ENCODE measurements at places on chromosomes 1 and 21.

DNA sequence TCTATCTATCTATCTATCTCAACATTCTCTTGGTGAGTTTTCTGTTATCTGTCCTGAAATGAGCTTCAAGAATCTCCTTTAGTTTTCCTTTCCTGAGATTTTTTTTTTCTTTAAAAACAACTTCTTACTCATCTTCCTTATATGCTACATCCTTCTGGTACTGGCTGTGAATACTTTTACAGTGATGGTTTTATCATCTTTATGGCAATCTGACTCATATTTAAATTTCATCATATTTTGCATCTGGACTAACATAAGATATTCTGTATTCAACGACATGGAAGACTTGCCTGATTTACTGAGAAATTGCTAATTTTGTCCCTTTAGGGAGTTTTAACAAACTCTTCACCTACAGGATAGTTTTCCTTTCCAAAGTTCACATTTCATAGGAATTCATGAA, 33.0 kb downstream of the PDE4B start:
- DNase-seq, result peak; percentile 77

DNA sequence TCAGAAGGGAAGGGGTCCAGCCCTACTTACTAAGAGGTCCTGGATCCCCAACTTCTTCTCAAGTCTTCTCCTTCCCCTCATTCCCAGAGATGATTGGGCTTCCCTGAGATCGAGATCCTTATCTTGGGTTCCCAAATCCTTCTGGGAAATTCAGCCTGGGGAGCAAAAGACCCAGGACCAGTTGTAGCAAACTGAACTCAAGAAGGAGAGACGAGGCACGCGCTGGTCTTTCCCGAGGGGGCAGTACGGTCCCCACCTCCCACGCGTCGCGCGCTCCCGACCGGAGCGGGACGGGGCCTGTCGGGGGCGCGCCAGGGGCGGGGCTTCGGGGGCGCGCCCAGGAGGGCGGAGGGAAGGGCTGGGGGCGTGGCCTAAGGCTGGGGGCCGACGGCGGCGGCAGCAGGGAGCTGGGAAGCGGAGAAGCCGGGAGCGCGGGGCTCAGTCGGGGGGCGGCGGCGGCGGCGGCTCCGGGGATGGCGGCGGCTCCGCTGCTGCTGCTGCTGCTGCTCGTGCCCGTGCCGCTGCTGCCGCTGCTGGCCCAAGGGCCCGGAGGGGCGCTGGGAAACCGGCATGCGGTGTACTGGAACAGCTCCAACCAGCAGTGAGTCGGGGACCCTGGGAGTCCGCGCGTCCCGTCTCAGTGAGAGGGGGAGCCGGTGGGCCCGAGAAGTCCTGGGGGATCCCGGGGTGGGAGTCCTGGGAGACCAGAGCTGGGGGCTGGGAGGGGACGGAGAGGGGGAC, at the start of gene EFNA3:
TSS of gene EFNA3 (plus strand) at position 369 of the 741 bp plus-strand sequence. CDS start at position 474, 105 bp downstream.
- peak; percentile 39 for DNase-seq

- DNase-seq, result no peak
Measured at GRCh38 chr1:184403961-184404726, 17.3 kb downstream of the C1orf21 start.

DNA sequence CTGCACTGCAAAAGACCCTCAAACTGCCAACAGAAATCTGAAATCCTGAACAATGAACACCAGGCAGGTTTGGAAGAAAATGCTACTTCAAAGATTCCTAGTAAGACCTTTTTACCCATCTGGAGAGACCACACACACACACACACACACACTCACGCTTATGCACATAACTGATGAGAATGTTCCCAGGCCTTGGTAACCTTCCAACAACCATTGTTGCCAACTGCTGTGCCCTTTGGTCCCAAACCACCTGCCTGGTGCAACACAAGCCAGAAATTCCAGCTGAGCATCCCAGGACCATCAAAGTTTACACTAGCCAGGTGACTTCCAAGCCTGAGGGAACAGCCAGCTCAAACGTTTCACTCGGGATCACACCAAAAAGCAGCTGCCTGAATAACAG, 56.9 kb downstream of the SEC16B start:
- DNase-seq, result no peak

DNA sequence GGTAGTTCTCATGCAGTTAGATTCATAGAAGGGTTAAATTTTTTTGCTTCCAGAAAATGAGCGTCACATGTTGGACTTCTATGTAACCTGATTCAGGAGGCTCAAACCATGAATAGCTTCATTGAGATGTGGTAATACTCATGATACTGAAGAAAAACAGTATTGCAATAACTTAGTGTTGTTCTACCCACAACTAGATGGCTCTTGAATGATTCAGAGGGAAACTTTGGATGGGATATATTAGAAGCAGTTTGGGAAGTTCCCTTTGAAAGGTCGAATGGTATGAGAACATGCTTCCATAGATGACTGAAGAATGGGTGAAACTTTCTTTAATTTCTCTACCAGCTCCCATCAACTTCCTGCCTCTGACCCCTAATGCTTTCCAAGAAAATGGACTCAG, 211.7 kb upstream of the PTGFR start:
- DNase-seq, result peak; percentile 96

GRCh38 chr1:28889357-28889756, 25.0 kb upstream of the EPB41 start:
- no peak for DNase-seq

GRCh38 chr1:199404976-199405375, 622.5 kb upstream of the NR5A2 start:
- peak; percentile 63 for DNase-seq

GRCh38 chr1:29395736-29396437, 159.6 kb downstream of the PTPRU start:
- DNase-seq, result peak; percentile 7

DNA sequence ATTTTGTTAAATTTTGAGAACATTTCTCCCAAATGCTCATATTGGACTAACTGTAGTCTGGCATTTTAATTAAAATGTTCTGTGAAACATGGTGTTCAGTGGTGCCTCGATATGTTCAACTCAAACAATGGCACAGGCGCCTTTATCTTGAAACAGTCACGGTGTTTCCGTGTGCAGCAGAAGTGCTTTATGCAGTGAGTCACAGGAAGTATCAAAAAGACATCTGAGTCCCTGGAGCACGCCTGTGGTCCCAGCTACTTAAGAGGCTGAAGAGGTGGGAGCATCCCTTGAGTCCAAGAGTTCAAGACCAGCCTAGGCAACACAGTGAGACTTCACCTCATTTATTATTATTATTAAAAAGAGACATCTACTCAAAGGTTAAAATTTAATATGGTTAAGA, 52.2 kb downstream of the GREM2 start:
- no peak for DNase-seq

GRCh38 chr1:229087339-229087738, 183.6 kb upstream of the RAB4A start:
- no peak for DNase-seq

DNA sequence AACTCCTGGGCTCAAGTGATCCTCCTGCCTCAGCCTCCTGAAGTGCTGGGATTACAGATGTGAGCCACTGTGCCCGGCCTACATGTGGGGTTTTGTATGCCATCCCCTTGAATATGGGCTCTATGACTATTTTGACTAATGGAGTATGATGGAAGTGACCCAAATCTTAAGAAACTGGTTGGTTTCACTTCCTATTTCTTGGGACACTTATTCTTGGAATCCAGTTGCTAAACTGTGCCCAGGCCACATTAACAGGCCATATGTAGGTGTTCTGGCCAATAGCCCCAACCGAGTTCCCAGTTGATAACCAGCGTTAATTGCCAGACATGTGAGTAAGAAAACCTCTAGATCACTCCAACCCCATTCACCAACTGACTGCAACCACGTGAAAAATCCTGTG, 36.3 kb upstream of the CLIC4 start:
- no peak for DNase-seq

- no peak for DNase-seq
Measured at GRCh38 chr1:16267690-16268180, 30.8 kb upstream of the CPLANE2 start.

DNA sequence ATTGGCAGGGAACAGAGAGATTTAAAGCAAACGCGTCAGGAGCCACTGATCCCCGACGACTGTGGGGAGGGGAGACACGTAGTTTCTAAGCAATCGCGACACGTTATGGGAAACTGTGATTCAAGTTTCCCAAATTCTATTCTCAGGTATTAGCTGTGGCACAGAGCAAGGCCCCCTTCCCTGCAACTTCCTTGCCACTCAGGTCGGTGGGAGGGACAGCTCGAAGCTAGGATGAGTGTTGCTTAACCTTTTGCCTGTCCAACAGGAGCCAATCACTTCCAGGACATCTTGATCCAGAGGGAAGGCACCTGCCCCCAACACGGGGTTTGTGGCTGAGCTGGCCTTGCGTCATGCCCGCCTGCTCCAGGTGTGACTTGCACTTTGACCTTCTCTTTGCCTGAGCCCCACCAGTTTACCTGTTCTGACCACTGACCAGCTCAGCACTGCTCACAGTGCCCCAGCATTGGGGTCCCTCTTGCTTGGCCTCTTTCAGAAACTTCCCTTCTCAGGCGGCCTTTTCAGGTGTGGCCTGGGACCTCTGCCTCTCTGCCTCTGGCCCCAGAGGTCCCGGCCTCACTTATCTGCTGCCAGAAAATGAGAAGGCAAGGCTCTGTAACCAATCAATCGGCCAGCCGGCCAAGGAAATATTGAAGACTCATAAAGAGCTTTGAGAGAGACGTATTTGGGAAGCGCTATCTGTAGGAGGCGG, 24.6 kb downstream of the TEX35 start:
- DNase-seq, result no peak

DNA sequence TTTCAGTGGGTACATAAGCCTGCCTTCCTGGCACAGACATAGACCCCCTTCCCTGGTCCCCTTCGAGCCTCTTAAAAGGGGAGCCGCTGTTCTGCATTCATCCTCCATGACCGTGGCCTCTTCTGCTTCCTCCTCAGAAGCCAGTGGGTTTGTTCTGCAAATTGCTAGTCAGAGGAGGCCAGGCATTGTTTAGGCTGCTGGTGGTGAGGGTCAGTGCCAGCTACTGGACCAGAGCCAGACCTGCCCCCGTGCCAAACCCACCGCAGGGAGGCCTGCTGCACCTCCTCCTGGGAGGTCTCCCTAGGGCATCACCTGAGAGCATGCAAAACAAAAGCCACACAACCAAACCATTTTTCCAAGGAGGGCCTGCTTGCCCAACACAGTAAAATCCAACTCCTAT, 178.4 kb downstream of the MIS18A start:
- no peak for DNase-seq

All from fibroblast of upper back skin (primary cell).